ENCODE measurements at places on chromosomes 3 and 15. TPM values are rescaled to one million over a fixed set of nuclear protein-coding genes. Genes with fewer than 3 reads are reported as not detected.

DNA sequence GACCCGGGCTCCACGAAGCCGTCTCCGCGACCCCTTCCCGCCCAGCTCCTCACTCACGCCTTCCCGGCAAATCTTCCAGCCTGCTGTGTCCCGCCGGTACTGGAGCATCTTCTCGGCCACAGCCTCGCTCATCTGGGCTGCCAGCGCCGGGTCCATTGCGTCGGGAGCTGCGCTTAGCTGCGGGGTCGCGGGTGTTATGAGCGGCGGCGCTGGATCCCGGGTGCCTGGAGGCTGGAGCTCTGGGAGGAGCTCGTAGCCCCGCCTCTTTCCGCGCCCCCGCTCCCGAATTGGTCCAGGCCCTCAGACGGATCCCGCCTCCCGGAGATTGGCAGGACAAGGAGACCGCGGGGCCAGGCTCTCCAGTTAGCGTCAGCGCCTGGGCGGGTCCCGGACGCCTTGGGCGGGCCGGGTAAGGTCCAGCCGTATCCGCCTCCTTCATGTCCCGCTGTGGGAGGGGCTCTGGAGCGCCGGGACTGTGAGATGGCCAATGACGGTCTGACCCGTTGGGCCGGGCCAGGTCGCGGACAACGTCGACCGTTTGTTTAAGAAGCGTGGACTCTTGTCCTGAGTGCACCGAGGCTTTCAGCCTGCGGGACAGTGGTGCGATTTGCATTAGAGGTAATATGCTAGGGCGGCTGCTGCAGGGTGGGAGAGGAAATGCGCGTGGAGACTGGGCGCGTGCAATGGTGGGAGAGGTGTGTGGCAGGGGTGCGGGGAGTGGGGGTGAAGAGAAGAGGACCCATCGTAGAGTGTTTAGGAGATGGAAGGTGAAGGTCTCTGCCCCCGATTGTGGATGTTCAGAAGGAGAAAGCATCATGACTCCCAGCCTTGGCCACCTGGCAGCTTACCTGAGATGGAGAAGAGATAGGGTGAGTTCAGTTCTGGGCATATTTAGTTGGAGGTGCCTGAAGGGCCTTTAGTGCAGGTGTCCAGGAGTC is at the start of gene STARD5:
TSS of gene STARD5 (minus strand) at position 198 of the 938 bp plus-strand sequence. CDS start at position 156, 42 bp downstream.
- peak; percentile 99 for DNase-seq

GRCh38 chr3:87625876-87626275 is 349.5 kb upstream of the POU1F1 start:
- no peak for DNase-seq

DNA sequence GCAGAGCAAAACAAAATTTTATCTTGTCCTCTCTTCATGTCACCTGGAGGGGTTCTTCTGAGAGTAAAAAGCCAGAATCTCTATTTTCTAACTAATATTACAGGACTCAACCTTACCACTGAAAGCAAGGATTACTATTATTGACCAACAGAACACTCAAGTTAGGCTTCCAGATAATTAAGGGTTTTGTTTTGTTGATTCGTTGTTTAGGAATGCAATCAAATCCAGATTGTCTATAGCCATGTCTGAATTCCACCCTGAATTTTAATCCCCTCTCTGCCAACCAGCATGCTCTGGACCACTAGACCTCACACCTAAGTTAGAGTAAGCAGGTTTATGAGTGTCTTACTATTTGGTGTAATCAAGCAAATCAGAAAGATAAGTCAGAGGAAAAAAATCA is 90.7 kb downstream of the PEAK1 start:
- no peak for DNase-seq

GRCh38 chr3:149894205-149894604 is 76.5 kb downstream of the PFN2 start:
- DNase-seq, result no peak

IL16 gene
- total RNA-seq, result 16.6 TPM

DNA sequence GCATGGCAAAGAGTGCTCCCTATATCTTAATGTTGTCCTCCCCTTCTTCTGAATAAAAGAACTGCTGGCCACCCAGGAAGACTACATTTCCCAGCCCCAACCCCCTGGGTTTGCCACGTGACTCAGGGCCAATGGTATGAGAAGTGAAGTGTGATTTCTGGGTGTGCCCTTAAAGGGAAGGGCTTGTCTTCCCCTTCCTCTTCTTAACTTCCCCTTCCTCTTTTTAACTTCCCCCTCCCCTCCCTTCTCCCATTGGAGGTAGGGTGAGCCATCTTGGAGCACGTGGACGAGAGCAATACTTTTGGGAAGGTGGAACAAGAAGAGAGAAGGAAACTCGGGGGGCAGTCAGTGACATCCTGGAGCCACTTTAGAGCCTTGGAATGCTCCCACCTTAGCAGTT is 6.8 kb upstream of the KBTBD12 start:
- no peak for DNase-seq

DNA sequence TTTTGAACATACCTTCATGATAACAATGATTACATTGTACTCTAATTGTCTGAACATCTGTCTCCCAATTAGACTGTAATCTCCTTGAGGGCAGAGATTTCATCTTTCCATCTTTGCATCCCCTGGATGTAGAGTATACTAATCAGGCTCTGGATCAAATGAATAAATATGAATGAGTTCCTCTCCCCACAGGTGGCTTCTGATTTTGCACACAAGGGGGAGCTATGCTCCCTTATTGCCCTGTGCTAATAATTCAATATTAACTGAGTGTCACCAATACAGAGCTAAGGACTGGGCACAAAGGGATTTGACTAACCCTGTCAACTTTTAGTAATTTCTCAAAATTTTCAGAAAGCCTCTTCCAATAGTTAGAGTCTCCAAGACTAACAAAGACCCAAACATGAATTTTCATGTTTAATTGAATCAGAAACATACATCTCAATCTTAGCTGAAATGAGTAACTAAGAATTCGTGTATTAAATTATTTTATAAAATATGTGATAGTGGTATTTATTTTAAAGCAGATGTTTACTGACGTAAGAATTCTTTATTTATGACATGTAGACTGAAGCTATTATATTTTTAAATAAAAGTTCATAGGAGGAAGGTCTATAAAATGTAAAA is 3.0 kb downstream of the DUOXA1 start:
- no peak for DNase-seq

GRCh38 chr3:110349295-110349694 is 722.3 kb upstream of the NECTIN3 start:
- DNase-seq, result no peak

- no peak for DNase-seq
Observed at GRCh38 chr3:40073310-40074007, 236.0 kb upstream of the EIF1B start.

AGBL1 gene
- total RNA-seq, result not detected

DNA sequence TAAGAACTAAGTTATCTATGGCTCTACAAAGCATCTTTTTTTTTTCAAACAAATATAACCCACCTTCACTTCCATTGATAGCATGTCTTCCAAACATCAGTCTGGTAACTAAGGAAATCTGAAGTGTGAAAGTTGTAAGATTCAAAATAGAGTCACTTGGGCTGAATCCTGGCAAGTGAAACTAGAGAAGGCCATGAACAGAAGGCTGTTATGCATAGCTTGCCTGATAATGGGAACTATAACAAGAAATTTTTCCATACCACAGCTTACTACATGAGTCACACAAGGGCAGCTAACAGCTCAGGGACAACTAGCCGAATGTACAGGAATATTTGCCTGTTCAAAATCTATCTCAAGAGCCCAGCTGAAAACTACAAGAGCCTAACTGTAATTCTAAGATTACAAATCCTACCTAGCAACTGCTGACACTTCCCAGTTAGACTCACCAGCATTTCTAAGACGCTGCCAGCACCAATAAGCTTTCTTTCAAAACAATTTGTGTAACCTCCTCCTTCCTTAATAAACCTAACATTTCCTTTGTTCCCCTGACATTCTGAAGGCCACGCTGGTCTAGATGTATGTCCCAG is 1066.5 kb downstream of the PLOD2 start:
- no peak for DNase-seq

MESP1 gene
- total RNA-seq, result 1.0 TPM

DNA sequence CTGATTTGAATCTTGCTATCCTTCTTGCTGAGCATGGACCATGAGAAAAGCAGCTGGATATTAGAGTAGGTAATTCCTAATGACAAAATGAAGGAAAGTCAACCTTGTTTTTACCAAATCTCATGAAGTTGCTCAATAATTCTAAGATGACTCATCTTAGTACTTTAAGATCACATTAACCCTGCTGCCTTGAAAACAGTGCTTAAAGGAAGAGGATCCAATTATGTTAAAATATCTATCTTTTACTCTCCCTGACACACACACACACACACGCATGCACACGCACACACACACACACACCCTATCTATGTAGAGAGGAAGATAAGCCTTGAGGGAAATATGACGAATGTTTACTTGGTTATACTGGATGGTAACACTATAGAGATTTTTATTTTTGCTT is 16.0 kb upstream of the MYO1E start:
- peak; percentile 37 for DNase-seq

DNA sequence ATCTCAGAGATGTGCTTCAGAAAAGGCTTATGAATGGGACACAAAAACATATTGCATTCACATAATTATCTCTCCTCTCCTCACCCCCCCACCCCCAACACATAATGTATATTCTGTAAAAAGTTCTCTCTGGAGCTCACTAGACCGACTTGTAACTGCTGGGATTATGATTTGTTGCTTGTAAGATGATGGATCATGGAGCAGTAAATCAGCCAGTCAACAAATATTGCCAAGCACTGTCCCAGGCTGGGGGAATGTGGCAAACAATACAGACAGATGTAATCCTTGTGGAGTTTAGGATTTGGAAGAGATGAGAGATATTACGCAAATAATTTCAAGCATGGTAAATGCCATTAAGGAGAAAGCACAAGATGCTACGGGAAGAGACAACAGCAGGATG is 114.8 kb downstream of the PEX5L start:
- no peak for DNase-seq

- DNase-seq, result no peak
Observed at GRCh38 chr3:63588895-63589294, 63.6 kb upstream of the SNTN start.

All from uterus (tissue), 4 donors.